ENCODE measurements at places on chromosomes 5 and 9.

DNA sequence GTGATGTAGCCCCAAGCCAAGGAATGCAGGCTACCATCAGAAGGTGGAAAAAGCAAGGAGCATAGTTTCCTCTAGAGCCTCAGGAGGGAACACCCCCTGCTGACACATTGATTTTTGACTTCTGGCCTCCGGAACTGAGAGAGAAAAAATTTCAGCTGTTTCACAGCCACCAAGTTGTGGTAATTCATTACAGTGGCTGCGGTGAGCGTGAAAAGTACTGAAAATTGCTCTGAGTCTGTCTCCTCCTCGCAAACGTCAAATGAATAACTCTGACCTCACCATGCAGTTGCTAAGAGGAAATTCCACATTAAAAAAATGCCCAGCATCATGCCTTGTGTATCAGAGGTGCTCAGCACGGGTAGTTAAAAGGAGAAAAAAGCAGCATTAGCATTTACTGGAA, 277.9 kb upstream of the MSX2 start:
- no peak for DNase-seq

GRCh38 chr9:121242219-121242958, 25.6 kb upstream of the GSN start:
- DNase-seq, result no peak

- no peak for DNase-seq
These were observed 96.7 kb downstream of the EDIL3 start for GRCh38 chr5:84287951-84288350.

GRCh38 chr9:23567516-23568165, 258.4 kb downstream of the ELAVL2 start:
- DNase-seq, result no peak

DNA sequence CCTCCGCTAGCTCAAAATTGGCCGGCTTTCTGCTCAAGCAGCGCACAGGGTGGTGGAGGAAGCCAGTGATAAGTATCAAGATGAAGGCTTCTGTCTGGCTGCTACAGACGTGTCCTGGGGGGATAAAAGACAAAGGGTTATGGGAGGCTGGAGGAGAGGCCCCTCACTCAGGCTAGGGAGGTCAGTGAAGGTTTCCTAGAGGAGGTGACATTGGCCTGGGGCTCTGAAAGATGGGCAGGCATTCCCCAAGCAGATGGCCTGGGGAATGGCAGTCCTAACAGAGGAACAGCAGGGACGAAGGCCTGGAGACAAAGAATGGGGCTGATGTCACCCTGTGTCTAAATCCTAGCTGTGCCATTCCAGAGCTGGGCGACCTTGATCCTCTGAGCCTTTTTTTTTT, 32.3 kb downstream of the OLFML2A start:
- no peak for DNase-seq

DNA sequence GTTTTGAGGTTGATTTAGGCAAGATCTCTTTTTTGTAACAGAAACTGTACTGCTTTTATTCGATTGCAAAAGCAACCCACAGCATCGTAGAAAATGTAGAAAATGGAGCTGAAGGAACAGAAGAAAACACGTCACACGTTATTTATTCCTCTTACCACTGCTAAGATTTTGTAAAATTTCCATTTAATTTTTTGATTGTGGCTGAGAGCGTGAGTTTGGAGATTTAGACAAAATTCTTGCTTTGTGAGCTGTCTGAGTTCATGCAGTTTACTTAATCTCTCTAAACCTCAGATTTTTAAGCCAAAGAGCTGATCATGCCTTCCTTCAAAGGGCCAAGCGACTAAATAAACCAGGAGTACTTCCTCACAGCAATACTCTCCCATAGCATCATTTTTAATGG, 24.8 kb downstream of the DPYSL3 start:
- DNase-seq, result no peak

DNA sequence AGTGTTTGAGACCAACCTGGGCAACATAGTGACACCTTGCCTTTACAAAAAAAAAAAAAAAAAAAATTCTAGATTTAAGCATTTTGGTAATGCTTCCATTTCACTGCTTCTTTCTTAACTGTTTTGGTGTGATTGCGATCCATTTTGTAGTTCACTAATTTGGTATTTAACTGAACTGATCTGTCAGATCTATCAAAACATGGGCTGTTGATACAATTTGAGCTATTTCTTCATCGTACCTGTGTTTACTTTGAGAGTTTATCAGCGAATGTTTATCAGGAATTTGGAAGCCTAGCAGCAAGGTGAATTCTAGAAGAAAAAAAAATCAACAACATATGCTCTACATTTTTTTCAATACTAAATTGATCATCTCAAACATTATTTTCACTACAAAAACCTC, 864.9 kb upstream of the WWC1 start:
- no peak for DNase-seq

GRCh38 chr5:168006456-168007130, 284.9 kb upstream of the WWC1 start:
- no peak for DNase-seq

GRCh38 chr9:137232101-137232500, 1.4 kb downstream of the SLC34A3 start:
- no peak for DNase-seq

DNA sequence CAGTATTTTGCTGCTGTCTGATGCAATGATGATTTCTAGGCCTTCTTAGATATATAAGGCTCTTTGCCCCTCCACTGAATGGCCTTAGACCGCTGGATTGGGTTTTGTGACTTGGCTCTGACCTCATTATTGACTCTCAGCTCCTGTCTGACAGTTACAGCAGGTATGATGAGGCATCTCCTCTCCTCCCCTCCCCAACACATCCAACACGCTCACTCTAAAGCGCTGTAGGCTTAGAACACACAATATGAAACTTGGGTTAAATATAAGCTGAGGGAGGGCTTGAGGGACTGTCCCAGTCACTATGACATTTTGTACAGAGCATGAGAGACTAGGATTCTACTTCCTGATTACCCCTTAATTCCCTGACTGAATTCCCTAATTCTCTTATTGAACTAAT, 18.8 kb upstream of the CER1 start:
- DNase-seq, result no peak

GRCh38 chr5:142106061-142106460, 2.5 kb upstream of the NDFIP1 start:
- no peak for DNase-seq

DNA sequence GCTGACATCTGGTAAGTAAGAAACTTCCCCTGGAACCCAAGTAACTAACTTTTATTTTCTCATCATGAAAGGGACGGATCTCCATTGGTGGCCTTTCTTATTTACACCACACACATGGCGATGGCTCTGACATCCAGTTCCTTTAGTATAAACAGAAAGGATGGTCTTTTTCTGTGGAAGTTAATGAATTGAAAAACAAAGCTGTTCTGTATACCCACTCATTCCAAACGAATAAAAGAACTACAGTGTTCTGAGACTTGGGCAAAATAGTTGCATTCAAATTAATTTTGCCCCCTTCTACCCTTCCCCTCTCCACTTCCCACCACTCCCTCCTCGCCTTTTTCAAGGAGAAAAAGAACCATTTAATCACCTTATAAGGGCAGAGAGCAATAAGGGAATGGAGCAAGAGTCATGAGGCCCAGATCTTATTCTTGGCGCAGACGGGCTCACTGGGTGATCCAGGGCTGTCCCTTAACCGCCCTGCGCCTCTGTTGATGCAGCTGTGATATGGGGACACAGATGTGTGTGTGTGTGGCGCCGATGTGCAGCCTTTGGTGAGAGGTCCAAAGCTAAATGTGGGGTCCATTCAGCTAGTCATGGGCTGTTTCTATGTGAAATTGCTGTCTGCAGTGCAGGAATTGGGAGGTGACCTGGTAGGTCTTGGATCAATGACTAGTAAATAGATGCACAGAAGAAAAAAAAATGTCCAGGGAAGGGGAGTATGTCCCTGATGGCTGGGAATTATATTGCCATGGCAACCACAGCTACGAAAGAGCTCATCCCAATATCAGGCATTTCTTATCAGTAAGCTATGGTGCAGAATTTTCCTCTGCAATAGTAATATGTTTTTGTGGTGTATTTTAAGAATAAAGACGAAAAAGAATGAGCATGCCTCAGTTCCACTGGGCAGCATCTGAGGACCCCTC, 141.5 kb upstream of the ERCC6L2 start:
- no peak for DNase-seq

DNA sequence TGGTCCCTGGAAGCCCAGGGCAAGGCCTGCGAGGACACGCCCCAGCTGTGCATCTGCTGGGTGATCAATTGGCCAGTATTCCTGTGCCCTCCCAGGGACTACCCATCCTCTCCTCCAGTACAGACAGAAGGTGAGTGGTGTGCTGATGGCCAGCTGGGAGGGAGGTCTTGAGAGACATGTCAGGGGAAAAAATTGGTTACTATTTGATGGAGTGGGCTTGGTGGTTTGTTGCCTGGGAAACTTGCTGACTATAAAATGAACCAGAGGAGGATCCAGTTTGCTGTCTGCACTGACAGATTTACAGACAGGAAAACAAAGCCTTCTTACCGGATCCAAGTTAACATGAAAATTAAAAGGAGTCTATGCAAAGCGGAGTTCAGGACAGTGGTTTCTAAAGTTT, 40.3 kb downstream of the MAP1B start:
- no peak for DNase-seq

DNA sequence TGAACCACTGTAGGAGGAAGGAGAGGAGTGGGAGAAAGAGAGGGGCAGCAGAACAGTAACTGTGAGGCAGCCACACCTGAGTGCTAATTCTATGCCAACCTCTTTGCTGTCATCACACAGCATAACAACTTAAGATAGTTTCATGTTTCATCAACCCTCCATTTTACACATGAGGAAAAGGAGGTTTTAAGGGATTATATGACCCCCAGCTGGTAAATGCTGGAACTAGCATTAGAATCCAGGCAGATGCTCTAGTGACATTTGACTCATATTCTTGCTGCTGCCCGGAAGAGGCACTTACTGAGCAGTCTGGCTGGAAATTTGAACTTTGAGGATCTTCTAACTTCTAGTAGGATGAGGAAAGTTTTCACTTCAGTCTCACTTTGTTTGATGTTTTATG, 24.1 kb upstream of the VLDLR start:
- DNase-seq, result no peak

DNA sequence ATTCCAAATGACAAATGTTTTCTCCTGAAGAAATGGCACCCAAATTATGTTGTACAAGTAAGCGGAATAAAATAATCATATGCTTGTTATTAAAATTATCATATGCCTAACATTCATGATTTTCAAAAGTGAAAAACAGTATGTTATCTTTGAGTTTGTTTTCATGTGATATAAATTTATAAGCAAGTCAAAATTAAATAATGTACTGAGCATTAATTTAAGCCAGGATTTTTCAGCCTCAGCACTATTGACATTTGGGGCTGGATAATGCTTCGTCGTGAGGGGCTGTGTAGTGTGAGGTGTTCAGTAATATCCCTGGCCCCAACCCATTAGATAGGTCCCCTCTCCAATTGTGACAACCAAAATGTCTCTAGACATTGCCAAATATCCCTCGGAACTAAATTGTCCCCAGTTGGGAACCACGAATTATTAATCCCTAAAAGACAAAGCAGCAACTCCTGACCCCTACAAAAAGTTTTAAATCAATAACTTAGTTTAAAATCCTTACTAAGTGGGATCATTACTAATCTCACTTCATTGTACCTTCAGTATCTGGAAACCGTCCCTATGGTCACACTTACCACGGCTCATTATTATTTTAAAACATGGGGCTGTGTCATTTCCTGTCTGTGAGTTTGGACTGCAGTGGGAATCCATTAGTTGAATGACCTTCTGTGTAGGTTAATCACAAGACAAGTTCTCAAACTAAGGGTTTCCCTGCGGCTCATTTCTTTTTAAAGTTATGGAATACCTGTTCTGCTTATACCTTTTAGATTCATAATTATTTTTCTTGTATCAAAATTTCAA, 1.3 kb upstream of the NNT start:
- no peak for DNase-seq

DNA sequence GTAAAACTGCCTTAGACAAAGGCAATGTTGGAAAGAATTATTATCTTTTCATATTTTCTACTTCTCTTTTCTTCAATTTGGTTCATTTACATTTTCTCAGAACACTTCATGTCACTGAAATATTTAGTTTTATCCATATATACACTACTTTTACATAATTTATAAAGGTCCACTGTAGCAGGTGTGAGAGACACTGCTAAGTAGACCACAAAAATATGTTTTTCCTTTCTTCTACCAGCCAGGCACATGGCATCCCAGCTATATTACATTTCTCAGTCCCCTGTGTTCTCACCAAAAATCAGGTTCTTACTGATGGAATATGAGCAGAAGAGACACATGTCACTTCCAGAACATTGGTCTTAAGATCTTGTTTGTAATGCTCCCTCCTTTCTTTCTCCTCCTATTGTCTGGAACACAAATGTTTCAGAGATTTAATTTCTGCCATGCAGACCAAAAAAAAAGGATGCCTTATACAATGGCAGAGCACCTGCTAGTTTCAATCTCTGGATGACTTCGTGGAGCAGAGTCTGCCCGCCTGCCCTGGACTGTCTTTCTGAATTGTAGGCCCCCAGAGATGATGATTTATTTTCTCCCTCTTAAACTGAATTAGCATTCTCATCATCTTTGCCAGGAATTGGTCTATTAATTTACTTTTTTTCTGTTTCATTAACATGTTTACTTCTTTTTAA, 125.4 kb upstream of the ACOT12 start:
- DNase-seq, result no peak

GRCh38 chr5:128630121-128630520, 92.1 kb upstream of the FBN2 start:
- DNase-seq, result no peak

GRCh38 chr9:89440951-89441654, 56.8 kb downstream of the SEMA4D start:
- DNase-seq, result no peak

GRCh38 chr5:55608595-55609349, 74.0 kb upstream of the PLPP1 start:
- no peak for DNase-seq

DNA sequence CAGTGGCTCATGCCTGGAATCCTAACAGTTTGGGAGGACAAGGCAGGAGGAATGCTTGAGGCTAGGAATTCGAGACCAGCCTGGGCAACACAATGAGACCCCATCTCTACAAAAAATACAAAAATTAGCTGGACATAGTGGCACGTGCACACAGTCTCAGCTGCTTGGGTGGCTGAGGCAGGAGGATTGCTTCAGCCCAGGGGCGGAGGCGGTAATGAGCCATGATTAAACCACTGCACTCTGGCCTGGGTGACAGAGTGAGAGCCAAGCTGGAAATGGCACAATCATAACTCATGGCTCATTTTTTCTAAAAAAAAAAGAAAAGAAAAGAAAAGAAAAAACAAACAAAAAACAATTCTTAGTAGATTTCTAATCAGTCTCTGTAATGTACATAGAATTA, 446.2 kb downstream of the ELAVL2 start:
- DNase-seq, result no peak

DNA sequence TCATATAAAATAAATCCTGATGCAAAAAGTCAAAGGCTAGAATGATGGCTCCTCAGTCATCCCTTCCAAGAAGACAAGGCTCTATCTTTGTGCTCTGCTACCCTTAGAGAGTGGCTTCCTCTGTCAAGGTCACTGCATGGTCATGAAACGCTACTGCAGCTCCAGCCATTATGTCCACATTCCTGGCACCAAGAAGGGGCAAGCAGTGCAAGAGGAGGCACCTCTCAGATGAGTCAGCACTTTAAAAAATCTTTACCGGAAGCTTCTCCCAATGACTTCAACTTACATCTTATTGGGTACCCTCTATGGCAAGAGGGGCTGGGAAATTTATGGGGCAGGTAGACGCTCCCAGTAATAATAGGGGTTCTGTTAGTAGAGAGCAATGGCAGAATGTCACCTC, 129.5 kb upstream of the CPEB4 start:
- no peak for DNase-seq

- DNase-seq, result no peak
These were observed 202.6 kb downstream of the TLE4 start for GRCh38 chr9:79774356-79774755.

- no peak for DNase-seq
These were observed 41.3 kb downstream of the PFDN1 start for GRCh38 chr5:140261403-140262171.

GRCh38 chr5:180371949-180372348, 18.8 kb upstream of the GFPT2 start:
- DNase-seq, result no peak
